Left ventricle myocardium superior (tissue), 1 donor: ENCODE measurements at places on chromosomes 11 and 22. TPM values are rescaled to one million over a fixed set of nuclear protein-coding genes. Genes with fewer than 3 reads are reported as not detected.

GRCh38 chr11:112270551-112271180 lies 10.0 kb upstream of the PLET1 start:
- no peak for DNase-seq

DNA sequence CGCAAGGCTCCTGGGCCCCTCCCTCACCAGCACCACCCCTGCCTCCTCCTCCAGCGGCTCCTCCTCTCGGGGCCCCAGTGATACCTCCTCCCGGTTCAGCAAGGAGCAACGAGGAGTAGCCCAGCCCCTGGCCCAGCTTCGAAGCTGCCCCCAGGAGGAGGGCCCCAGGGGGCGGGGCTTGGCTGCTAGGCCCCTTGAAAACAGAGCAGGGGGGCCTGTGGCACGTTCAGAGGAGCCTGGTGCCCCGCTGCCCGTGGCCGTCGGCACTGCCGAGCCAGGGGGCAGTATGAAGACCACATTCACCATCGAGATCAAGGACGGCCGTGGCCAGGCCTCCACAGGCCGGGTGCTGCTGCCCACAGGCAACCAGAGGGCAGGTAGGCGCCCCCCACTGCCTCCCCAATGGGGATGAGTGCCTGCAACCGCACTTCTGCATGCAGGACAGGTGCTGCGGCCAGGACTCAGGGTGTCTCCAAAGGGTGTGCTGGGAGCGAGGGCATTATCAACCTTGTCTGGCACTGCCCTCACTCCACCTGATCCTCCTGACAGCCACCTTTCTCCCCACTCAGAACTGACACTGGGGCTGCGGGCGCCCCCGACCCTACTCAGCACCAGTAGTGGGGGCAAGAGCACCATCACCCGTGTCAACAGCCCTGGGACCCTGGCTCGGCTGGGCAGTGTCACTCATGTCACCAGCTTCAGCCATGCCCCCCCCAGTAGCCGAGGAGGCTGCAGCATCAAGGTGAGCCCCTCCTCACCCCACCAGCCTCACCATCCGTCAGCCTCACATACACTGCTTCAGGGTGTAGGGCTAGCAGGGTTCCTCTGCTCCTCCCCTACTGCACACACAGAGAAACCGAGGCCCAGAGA lies 10.2 kb downstream of the SMTN start:
- DNase-seq: no peak

GRCh38 chr11:29280452-29280851 lies 736.4 kb downstream of the KCNA4 start:
- no peak for DNase-seq

Gene PARVB
- total RNA-seq: 183 TPM

DNA sequence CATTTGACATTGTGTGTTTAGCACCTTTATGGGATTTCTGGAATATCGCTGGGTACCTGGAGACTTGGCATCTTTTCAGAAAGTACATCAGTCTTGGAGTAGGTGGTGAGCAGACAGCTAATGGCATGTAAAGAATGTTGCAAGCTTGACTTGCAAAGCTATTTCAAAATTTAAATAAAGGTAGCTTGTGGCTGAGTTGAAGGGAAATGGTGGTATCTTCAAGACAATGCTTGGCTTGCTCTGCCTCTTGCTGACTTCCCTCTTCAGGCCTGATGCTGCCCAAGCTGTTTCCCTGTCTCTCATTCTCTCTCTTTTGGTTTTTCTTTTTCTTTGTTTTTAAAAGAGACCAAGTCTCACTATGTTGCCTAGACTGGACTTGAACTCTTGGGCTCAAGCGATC lies 13.2 kb downstream of the ZNRF3 start:
- DNase-seq: no peak

DNA sequence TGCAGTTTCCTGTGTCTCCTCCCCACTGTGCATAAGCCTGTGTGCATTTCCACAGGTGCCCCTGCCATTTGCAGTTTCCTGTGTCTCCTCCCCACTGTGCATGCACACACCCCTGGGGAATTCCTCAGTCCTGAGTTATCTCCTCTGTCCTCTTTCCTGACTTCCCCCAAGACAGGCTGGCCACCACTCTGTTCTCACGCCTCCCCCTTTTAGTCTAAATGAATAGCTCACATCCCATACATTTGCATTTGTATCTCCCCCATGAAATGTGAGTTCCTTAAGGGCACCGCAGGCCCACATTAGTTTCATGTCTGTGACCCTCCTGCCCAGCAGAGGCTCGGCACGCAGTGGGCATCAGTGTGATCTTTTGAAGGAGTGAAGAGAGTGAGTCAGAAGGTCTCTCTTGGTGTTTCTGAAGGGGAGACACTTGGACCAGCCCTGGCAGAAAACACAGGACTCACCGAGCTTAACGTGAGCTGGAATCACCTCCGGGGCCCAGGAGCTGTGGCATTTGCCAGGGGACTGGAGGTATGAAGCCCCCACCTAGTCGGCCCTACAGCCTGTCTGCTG lies 6.2 kb downstream of the LRRC74B start:
- DNase-seq: no peak

Gene MOGAT2
- 0.17 TPM for total RNA-seq

DNA sequence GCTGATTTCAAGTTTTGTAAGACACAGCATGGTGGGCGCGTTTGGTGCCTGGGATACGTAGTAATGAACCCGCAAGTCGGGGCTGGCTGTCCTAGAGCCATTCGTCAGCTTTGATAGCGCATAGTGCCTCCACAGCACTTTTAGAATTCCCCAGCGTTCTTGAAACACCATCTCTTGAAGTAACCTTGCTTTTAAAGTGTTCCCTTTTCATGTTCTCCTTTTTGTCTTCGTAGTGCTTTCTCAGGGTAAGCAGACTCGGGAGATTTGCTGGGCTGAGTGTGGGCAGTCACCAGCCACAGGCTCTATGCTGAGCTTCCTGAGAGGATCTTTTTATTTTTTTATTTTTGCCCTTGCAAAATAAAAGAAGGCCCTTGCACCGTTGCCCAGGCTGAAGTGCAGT lies 39.6 kb upstream of the CTTN start:
- no peak for DNase-seq

DNA sequence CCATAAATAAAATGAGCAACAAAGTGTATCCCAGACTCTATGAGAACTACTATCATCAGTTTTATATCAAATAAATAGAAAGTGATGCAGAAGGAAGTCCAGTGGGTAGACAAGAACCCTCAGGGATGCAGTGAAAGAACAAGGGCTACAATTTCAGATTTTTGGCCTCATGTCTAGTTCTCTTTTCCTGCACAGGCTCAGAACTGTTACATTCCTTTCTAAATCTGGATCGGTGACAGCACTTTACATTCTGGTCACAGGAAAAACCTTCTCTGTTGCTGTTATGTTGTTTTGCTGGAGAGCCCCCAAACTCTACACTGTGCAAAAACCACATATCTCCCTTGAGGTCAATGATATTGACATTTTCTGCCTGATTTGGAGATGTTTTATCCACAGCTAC lies 108.8 kb upstream of the ANO5 start:
- no peak for DNase-seq

Gene B3GAT1
- 0.17 TPM for total RNA-seq

Gene FAM180B
- not detected for total RNA-seq

Gene OR8K5
- not detected for total RNA-seq

Gene SMTNL1
- not detected for total RNA-seq
